Activated naive CD8-positive, alpha-beta T cell treated with anti-CD3 and anti-CD28 coated beads, Interleukin-2, amount 10 ng/mL, durations not matched to agents 7 days and 5 days (primary cell): ENCODE measurements at places on chromosomes 2 and 18. TPM values are rescaled to one million over a fixed set of nuclear protein-coding genes. Genes with fewer than 3 reads are reported as not detected.
A peak's percentile ranks its signal among the peaks of the same experiment; 100 is the strongest.

ADCYAP1 gene
- total RNA-seq = not detected

- no peak overlapping the region for H3K4me3 ChIP-seq
- H3K4me1 ChIP-seq = peaks cover 10% of the 10 kb centered on the region
- H3K36me3 ChIP-seq = peaks cover 11% of the 10 kb centered on the region
- peak overlapping the region; percentile 69 for H3K27ac ChIP-seq
- H3K27me3 ChIP-seq = no peaks in the 10 kb centered on the region
Observed at GRCh38 chr2:48292393-48292792, 237.6 kb upstream of the STON1 start.

DNA sequence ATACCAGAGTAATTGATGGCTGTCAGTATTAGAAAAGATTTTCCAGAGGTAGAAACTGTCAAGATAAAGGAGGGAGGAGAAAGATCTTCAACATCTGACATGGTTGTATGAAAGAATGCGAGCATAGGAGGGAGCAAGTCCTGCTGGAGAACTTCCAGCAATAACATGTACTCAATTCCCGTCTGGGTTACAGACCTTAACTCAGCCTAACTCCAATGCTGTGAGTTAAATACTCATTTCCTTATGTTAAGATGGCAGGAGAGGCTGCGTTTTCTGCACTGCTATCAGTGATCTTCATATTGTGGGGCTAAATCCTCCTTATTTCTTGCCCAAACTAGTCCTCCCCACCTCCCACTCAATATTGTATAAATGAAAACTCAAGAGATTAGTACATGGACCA, 6.7 kb upstream of the CERS6 start:
- H3K4me1 ChIP-seq = peaks cover 7% of the 10 kb centered on the region
- H3K36me3 ChIP-seq = peaks cover 9% of the 10 kb centered on the region
- no peak overlapping the region for H3K27ac ChIP-seq
- no peak for DNase-seq
- no peak overlapping the region for H3K4me3 ChIP-seq

GRCh38 chr18:79739440-79739778, 58.3 kb upstream of the KCNG2 start:
- peaks cover 2% of the 10 kb centered on the region for H3K4me1 ChIP-seq
- H3K27ac ChIP-seq = no peak overlapping the region
- no peak overlapping the region for H3K4me3 ChIP-seq
- no peaks in the 10 kb centered on the region for H3K27me3 ChIP-seq
- no peak for DNase-seq

GRCh38 chr2:238155051-238155760, 3.6 kb upstream of the ERFE start:
- no peaks in the 10 kb centered on the region for H3K36me3 ChIP-seq
- H3K4me1 ChIP-seq = peaks cover 7% of the 10 kb centered on the region
- H3K27ac ChIP-seq = no peak overlapping the region

VIL1 gene
- not detected for total RNA-seq

GRCh38 chr2:173972636-173973035, 7.5 kb upstream of the SP3 start:
- H3K27ac ChIP-seq = no peak overlapping the region
- peaks cover 6% of the 10 kb centered on the region for H3K27me3 ChIP-seq
- no peaks in the 10 kb centered on the region for H3K4me1 ChIP-seq
- no peaks in the 10 kb centered on the region for H3K36me3 ChIP-seq
- H3K4me3 ChIP-seq = no peak overlapping the region

REG3G gene
- total RNA-seq = not detected

- no peaks in the 10 kb centered on the region for H3K36me3 ChIP-seq
- no peaks in the 10 kb centered on the region for H3K4me1 ChIP-seq
Observed at GRCh38 chr18:72612894-72613533, 68.9 kb upstream of the CBLN2 start.

KIF5C gene
- 13.3 TPM for total RNA-seq

- no peaks in the 10 kb centered on the region for H3K27me3 ChIP-seq
- H3K4me1 ChIP-seq = no peaks in the 10 kb centered on the region
- no peaks in the 10 kb centered on the region for H3K36me3 ChIP-seq
- no peak for DNase-seq
- no peak overlapping the region for H3K27ac ChIP-seq
Observed at GRCh38 chr2:140288726-140289125, 1508.5 kb upstream of the NXPH2 start.

GRCh38 chr2:71611781-71612527, 158.6 kb downstream of the DYSF start:
- peak; percentile 12 for DNase-seq
- H3K36me3 ChIP-seq = no peaks in the 10 kb centered on the region
- H3K27ac ChIP-seq = no peak overlapping the region
- peaks cover 6% of the 10 kb centered on the region for H3K27me3 ChIP-seq
- H3K4me1 ChIP-seq = no peaks in the 10 kb centered on the region

GRCh38 chr18:62729487-62730386, 14.4 kb downstream of the PHLPP1 start:
- no peaks in the 10 kb centered on the region for H3K36me3 ChIP-seq
- H3K4me1 ChIP-seq = no peaks in the 10 kb centered on the region
- DNase-seq = no peak
- no peak overlapping the region for H3K27ac ChIP-seq
- H3K27me3 ChIP-seq = no peaks in the 10 kb centered on the region

CFAP65 gene
- not detected for total RNA-seq

DNA sequence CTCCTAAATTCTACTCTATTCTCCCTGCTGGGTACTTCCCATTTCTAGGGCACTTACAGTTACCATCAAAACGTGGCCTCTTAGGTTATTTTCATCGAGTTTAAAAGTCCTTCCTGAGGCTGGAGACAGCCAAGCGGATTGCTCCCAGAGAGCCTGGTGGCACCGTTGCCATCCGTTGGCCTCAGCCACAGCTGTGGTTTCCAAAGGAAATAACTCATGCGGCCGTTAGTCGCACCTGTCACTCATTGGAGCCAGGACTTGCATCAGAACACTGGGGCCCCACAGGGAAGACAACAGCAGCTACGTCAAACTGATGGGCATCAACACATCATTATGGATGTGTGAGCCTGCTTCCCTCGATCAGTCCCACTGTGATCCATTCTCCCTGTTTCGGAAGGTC, 453.4 kb downstream of the BCL11A start:
- H3K27ac ChIP-seq = no peak overlapping the region
- H3K36me3 ChIP-seq = no peaks in the 10 kb centered on the region
- peaks cover 6% of the 10 kb centered on the region for H3K4me1 ChIP-seq
- H3K4me3 ChIP-seq = no peak overlapping the region

GRCh38 chr2:110978756-110979470, 141.8 kb upstream of the BCL2L11 start:
- no peak overlapping the region for H3K27ac ChIP-seq
- no peaks in the 10 kb centered on the region for H3K36me3 ChIP-seq
- peaks cover 4% of the 10 kb centered on the region for H3K4me1 ChIP-seq
- H3K27me3 ChIP-seq = peaks cover 6% of the 10 kb centered on the region
- H3K4me3 ChIP-seq = no peak overlapping the region

ADRA2B gene
- total RNA-seq = 0.17 TPM

- peaks cover 78% of the 10 kb centered on the region for H3K4me1 ChIP-seq
- H3K27me3 ChIP-seq = no peaks in the 10 kb centered on the region
- DNase-seq = no peak
- peaks cover 65% of the 10 kb centered on the region for H3K36me3 ChIP-seq
- peak overlapping the region; percentile 95 for H3K4me3 ChIP-seq
Observed at GRCh38 chr2:113181258-113182051, 7.7 kb downstream of the PSD4 start.

- no peak overlapping the region for H3K4me3 ChIP-seq
- no peak for DNase-seq
- no peak overlapping the region for H3K27ac ChIP-seq
- peaks cover 2% of the 10 kb centered on the region for H3K27me3 ChIP-seq
Observed at GRCh38 chr2:119439574-119440500, 8.2 kb downstream of the TMEM37 start.

DNA sequence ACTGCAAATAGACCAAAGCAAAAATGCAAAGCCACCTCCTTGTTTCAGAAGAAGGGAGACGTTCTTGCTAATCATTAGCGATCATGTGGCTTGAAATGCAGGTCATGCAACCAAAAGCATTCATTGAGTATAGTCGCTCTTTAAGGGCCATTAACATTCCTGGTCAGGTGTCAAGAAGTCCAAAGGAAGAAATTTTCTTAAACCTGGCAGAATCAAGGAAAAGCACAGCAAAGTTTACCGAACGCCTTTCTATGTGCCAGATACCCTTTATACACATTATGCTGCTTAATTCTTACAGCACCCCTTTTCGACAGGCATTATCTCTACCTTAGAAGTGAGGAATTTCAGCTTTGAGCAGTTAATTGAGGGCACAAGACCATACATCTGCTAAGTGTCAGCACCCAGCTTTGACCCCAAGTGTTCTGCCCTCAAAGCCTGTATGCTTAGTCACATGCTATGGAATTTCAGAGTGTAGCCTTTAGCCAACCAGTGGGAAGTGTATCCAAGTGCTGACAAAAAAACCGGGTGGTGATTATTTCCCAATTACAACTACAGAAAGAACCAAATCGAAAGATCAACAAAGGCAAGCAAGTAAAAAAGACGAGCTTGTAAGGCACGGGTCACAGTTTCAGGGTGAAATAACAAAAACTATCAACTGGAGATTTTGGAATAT, 70.8 kb downstream of the EPHA4 start:
- H3K4me1 ChIP-seq = no peaks in the 10 kb centered on the region
- H3K27me3 ChIP-seq = peaks cover 11% of the 10 kb centered on the region
- no peak overlapping the region for H3K27ac ChIP-seq

DNA sequence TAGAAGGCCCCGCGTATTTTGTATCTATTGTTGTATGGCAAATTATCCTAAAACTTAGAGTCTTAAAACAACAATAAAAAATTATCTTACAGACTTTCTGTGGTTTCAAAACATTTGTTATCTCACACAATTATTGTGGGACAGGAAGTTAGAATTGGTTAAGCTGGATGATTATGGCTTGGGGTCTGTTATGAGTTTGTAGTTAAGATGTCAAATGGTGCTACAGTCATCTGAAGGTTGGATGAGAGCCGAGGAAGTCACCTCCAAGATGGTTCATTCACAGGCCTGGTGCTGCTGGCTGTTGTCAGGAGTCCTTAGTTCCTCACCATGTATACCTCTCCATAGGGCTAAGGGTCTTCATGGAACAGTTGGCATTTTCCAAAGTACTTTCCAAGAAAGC, 175.6 kb upstream of the FANCL start:
- H3K27ac ChIP-seq = no peak overlapping the region
- peaks cover 11% of the 10 kb centered on the region for H3K27me3 ChIP-seq
- no peak for DNase-seq
- H3K36me3 ChIP-seq = no peaks in the 10 kb centered on the region
- no peak overlapping the region for H3K4me3 ChIP-seq
- H3K4me1 ChIP-seq = no peaks in the 10 kb centered on the region

- peaks cover 61% of the 10 kb centered on the region for H3K4me1 ChIP-seq
- peak overlapping the region; percentile 50 for H3K4me3 ChIP-seq
- H3K27ac ChIP-seq = peak overlapping the region; percentile 85
- peaks cover 3% of the 10 kb centered on the region for H3K27me3 ChIP-seq
- DNase-seq = no peak
- peaks cover 2% of the 10 kb centered on the region for H3K36me3 ChIP-seq
Observed at GRCh38 chr2:112627060-112628040, 18.4 kb upstream of the SLC20A1 start.

DNA sequence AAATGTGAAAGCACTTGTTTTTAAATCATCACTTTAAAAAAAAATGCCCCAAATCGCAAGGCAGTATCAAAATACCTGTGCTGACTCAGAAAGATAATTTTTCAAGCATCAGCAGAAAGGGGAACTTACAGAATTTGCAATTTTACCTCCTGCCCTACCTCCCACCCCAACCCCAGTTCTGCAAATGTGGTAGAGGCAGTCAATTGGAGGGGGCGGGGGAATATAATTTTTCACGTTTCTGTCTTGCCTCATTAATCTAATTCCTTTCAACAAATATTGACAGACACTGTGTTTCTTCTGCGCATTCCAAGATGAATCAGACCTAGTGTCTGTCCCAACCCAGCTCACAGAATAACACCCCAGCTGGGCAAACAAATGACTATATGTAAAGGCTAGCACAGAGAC, 76.8 kb downstream of the ALPK2 start:
- DNase-seq = no peak
- H3K4me3 ChIP-seq = no peak overlapping the region
- H3K27ac ChIP-seq = no peak overlapping the region
- peaks cover 2% of the 10 kb centered on the region for H3K27me3 ChIP-seq

- H3K27me3 ChIP-seq = peaks cover 8% of the 10 kb centered on the region
- no peak overlapping the region for H3K4me3 ChIP-seq
- DNase-seq = no peak
- H3K27ac ChIP-seq = no peak overlapping the region
Observed at GRCh38 chr2:165198181-165198580, 5.7 kb downstream of the SCN3A start.

- no peaks in the 10 kb centered on the region for H3K27me3 ChIP-seq
- no peaks in the 10 kb centered on the region for H3K4me1 ChIP-seq
- no peak for DNase-seq
- H3K4me3 ChIP-seq = no peak overlapping the region
- H3K27ac ChIP-seq = no peak overlapping the region
Observed at GRCh38 chr2:238790126-238790832, 57.6 kb upstream of the TWIST2 start.

GRCh38 chr2:21401022-21401698, 277.4 kb downstream of the TDRD15 start:
- no peak for DNase-seq
- no peak overlapping the region for H3K4me3 ChIP-seq
- H3K4me1 ChIP-seq = no peaks in the 10 kb centered on the region
- no peaks in the 10 kb centered on the region for H3K27me3 ChIP-seq

GRCh38 chr2:203718087-203718486, 11.6 kb downstream of the CD28 start:
- no peaks in the 10 kb centered on the region for H3K27me3 ChIP-seq
- H3K27ac ChIP-seq = peak overlapping the region; percentile 83
- H3K4me1 ChIP-seq = peaks cover 82% of the 10 kb centered on the region
- H3K4me3 ChIP-seq = peak overlapping the region; percentile 56

GRCh38 chr2:134462275-134462674, 208.4 kb downstream of the MGAT5 start:
- H3K36me3 ChIP-seq = no peaks in the 10 kb centered on the region
- no peak overlapping the region for H3K27ac ChIP-seq
- no peaks in the 10 kb centered on the region for H3K4me1 ChIP-seq
- no peaks in the 10 kb centered on the region for H3K27me3 ChIP-seq
- H3K4me3 ChIP-seq = no peak overlapping the region

SPDYA gene
- total RNA-seq = 1.4 TPM
